ENCODE measurements at places on chromosomes 11 and 22.

DNA sequence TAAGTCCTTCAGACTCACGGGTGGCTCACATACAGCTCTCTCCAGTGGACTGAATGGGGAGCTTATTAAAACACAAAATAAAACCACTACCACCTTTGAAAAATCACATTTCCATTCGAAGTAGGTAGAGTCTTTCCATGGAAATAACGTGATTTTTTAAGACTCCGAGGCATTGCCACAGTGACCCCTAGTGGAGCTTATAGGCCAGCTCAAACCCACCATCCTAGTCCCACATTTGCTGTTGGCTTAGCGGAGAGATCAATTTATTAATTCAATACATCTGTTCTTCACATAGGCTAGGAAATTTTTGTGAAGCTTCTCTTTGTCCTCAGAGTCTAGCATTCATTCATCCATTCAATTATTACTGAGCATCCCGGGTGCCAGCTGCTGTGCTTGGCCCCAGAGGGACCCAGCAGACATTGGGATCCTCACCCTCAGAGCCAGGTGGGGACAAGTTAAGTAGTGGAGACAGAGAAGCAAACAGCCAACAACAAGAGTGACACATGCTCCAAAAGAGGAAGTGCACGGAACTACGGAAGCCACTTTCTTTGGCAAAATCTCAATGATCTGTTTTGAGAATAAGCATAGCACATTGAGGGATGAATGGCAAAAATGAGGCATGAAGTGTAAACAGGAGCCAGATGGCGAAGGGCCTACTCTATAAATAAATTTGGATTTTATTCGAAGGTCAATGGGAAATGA, 10.2 kb upstream of the P4HA3 start:
- DNase-seq = peak; percentile 27

- DNase-seq = no peak
Measured at GRCh38 chr22:35431483-35432227, 31.7 kb downstream of the MCM5 start.

DNA sequence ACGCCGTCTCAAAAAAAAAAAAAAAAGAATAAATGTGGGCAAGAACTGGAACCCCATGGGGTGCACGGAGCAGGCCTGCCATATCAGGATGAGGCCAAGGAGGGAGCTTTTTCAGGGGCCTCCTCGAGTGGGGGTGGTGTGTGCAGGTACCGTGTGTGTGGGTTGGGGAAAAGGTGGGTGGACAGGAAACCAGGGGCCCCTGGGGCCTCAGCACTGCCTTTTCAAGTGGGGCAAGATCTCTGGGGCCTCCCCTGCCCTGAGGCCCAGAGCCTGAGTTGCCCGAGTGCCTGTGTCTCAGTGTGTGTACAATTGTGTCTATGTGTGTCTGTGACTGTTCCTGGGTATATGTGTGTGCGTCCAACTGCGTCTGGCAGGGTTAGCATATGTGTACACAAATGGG, 23.8 kb downstream of the TEF start:
- no peak for DNase-seq

DNA sequence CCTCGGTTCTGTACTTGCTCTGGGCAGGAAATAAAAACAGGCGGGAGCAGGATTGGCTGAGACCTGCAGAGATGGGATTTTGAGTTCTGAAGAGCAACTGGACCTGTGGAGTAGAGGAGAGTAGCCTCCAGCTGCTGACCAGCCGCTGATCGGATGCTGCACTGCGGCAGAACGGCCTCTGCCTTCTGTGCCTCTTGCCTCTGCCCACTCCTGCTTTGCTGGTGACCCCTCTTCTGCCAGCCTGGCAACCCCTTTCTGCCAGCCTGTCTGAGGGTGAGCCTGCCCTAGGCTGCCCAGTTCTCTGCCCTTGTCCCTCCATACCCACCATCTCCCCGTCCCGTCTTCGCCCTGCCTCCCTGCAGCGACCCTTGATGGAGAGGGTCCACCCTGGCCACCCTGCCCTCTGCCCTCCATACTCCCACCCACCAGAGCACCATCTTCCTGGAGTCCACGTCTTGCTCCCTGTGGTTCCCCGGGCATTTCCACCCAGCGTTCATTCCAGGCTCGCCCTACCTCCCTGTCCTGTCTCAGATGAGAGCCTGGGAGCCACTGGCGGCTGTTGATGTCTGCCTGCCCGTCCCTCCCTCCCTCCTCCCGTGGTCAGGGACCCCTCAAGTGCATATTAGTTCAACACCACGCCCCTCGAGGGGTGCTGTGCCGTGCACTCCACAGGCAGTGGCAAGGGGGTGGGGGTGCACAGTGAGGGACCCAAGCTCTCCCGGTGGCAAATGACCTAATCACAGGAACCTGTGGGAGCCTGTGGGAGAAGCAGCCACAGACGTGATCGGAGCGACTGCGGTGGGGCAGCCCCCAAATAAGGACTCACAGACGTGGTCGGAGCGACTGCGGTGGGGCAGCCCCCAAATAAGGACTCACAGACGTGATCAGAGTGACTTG, 863.3 kb downstream of the TBC1D22A start:
- no peak for DNase-seq

DNA sequence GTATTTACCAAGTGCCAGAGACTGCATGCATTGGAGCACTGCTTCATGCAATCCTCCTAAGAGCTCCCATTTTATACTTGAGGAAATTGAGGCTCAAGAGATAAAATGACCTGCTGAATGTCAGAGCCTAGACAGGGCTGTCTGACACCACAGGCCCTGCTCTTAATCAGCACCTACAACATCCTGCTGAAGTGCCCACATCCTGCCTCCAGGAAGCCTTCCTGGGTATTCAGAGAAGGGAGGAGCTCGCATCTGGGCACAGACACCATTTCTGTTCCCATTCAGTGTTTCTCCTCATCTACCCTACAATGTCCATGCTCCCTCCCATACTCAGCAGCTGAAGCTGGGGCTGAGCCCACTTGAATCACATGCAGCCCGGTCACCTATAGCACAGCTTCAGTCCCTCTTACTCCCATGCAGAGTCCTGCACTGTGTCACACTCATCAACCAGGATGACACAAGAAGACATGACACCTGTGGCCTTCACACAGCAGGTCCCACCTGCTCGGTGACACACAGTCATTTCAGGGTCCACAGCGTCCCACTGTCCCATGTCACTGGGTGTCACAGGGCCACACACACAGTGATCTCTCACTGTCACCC, 53.1 kb downstream of the PDE2A start:
- no peak for DNase-seq

DNA sequence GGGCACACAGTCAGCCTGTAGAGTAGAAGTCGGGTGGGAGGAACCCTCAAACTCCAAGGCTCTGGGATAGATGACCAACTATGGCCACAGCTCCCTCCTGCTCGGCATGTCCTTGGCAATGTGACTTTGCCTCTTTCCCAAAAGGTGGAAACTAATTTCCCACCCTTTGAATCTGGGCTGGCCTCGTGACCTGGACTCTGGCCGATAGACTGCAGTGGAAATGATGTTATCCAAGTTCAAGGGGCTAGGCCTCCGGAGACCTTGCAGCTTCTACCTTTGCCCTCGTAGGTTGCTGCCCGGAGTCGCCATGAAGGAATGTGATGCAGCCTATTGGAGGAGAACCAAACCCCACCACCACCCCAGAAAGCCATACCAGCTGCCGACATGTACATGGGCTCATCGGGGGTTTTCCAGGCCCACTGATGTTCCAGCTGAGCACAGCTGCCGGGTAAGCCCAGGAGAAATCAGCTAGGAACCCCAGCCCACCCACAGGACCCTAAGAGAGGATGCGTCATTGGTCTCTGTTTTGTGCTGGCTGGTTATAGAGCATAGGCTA, 30.4 kb downstream of the KCNJ4 start:
- no peak for DNase-seq

DNA sequence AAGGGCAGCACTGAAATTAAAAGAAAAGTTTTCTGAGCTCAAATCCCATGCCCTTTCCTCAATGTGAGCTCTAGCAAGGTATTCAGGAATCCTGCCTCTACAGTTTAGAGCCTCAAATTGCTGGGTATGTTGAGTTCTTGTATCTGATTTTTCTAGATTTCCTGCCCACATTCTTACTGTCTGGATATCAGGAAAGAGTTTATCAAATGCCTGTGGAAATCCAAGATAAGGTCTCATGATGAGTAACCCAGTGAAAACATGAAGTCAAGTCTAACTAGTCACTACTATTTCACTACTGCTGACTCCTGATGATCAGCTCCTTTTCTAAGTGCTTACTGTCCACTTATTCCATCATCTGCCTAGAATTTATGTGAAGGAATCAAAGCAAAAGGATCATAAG, 29.8 kb downstream of the LIMK2 start:
- no peak for DNase-seq

- no peak for DNase-seq
Measured at GRCh38 chr11:74683941-74684481, 47.2 kb downstream of the CHRDL2 start.

- no peak for DNase-seq
Measured at GRCh38 chr11:113091481-113091780, 130.2 kb downstream of the NCAM1 start.

- DNase-seq = no peak
Measured at GRCh38 chr11:1299621-1300020, 9.8 kb downstream of the TOLLIP start.

- DNase-seq = no peak
Measured at GRCh38 chr22:49023879-49024774, 803.5 kb downstream of the BRD1 start.

GRCh38 chr11:45930031-45930794, 7.8 kb downstream of the LARGE2 start:
- no peak for DNase-seq

- DNase-seq = peak; percentile 80
Measured at GRCh38 chr11:128905345-128906184, 14.4 kb downstream of the KCNJ5 start.

DNA sequence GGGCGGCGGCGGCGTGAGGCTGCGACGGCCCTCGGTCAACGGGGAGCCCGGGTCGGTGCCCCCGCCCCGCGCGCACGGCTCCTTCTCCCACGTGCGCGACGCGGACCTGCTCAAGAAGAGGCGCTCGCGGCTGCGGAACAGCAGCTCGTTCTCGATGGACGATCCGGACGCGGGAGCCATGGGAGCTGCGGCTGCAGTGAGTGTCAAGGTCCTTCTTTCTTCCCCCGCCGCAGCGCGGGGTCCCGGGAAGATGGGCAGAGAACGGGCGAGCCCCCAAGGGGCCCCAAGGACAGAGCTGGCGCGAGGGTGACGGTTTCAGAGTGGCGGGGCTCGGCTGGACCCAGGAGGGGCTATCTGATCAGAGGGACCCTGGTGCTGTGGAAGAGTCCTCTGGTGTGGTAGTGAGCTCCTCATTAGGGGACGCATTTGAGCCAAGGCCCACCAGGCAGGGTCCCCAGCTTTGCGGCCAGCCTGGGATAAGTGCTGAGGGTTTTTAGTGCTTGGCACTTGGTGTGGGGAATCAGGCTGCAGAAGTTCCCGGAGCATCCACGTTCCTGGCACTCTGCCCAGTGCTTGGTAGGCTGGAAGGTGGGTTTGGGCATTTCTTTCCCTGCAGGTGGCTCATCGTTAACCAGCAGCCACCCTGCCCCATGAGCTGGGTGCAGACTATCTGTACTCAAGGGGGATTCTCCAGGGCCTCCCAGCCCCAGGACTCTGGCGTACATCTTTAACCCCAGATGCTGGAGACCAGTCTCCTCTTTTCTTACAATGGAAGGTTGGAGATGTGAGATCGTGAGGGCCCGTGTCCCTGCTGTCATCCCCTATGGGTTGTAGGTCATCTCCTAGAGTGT, 9.8 kb downstream of the EHBP1L1 start:
- DNase-seq = no peak

DNA sequence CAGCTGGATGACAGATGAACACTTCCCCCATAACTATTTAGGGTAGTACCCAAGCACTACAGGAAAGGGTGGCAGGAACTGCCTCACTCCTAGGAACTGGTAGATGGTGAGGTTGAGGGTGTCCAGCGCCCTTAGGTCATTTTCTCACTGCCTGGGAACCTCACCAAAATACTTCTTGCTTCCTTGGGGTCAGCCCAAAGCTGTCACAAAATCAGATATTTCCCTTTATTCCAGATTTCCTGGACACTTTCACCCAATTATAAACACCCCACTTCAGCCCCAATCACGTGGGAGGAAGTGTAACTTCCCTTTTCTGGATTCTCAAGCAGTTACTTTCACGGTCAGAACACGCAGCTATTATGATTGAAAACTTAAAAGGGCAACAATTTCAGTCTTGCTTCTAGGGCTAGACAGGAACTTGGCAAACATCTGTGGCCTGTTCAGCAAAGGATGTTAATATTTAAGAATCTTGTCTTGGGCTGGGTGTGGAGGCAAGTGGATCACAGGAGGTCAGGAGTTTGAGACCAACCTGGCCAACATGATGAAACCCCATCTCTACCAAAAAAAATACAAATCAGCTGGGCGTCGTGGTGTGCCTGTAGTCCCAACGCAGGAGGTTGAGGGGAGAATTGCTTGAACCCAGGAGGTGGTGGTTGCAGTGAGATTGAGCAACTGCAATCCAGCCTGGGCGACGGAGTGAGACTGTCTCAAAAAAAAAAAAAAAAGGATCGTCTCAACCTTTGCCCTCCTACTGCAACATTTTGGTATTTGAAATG, 4.0 kb downstream of the FTH1 start:
- DNase-seq = no peak

- peak; percentile 78 for DNase-seq
Measured at GRCh38 chr22:20013382-20013871, 3.2 kb downstream of the ARVCF start.

DNA sequence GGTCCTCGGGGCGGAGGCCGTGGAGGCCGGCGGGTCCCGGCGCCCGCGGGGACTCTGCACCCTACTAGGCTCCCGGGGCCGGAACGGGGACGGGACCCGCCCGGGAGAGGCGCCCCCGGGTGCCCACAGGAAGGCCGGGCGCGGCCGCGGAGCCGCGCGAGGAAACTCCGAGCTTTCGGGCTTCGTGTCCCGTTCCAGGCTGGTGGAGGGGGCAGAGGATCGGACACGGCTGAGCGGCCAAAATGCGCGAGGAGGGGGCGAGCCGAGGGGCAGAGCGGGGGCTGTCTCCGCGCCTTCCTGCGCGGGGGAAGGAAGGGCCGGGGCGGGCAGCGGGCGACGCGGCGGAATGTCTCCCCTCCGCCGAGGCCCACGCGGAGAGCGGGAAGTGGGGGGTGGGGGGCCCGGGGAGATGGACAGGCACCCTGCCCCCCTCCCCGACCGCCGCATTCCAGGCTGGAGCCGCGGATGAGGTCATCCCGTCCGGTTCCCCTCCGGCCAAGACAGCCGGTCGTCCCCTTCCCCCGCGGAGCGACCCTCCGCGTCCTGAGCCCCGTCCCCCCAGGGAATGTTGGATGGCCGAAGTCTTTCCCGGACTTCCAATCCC, 430 bp downstream of the CDC42EP1 start:
- DNase-seq = peak; percentile 49

Data from HEK293T (cell line).